ENCODE measurements at places on chromosomes 16 and 17.
A peak's percentile ranks its signal among the peaks of the same experiment; 100 is the strongest.

GRCh38 chr16:48117217-48118105 lies 38.3 kb downstream of the ABCC12 start:
- DNase-seq, result peak; percentile 13

- DNase-seq, result no peak
Observed at GRCh38 chr17:65013613-65014391, 42.7 kb downstream of the GNA13 start.

- no peak for DNase-seq
Observed at GRCh38 chr16:57470711-57471110, 8.2 kb downstream of the POLR2C start.

- DNase-seq, result no peak
Observed at GRCh38 chr17:71436479-71436878, 684.3 kb upstream of the SOX9 start.

- no peak for DNase-seq
Observed at GRCh38 chr17:62676952-62677596, 49.6 kb downstream of the MRC2 start.
